Ascending aorta (tissue), 2 donors: ENCODE measurements at places on chromosomes 5 and 9.
A peak's percentile ranks its signal among the peaks of the same experiment; 100 is the strongest.

DNA sequence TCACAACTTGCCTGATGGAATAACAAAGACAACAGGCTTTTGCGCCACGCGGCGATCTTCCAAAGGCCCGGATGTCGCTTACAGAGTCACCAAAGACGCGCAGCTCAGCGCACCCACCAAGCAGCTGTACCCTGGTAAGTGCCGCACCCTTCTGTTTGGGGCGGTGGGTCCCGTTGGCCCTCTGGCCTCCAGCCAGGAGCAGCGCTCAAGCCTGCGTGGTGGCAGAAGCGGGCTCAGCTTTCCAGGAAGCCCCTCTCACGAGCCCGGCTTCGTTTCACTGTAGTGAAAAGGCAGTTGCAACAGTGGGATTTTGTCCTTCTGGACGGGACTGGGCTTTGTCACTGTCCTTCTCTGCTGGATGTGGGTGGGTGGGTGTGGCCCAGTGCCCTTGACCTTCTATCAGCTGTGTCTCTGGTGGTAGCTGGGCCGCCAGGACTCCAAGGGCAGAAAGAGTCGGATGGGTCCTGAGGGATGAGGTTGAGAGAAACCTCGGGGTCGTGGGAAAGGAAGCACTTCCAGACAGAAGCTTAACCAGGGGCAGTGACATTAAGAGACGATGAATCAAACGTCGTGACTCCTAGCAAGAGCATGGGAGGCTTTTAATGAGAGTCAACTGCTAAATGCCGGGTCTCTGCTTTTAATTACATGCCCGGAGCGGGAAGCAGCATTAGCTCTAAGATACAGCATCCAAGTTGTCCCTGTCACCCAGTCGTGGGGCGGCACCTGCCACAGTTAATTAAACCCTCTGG lies 49.5 kb downstream of the COL5A1 start:
- H3K27ac ChIP-seq = no peak overlapping the region
- H3K36me3 ChIP-seq = peaks cover 18% of the 10 kb centered on the region
- DNase-seq = no peak
- H3K4me1 ChIP-seq = peaks cover 11% of the 10 kb centered on the region
- H3K4me3 ChIP-seq = no peak overlapping the region
- no peaks in the 10 kb centered on the region for H3K27me3 ChIP-seq

DNA sequence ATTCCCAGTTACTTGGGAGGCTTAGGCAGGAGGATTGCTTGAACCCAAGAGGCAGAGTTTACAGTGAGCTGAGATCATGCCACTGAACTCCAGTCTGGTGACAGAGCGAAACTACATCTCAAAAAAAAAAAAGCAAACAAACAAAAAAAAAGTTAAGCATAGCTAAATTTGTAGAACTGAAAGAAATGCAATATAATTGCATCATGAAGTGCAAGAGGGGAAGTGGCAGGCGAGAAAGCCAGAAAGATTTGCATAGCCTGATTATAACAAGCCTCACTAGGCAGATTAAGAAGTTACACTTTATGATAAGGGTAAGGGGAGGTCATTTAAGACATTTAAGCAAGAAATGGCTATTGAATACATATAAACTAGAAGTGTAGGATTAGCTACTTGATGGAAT lies 187.1 kb downstream of the EDIL3 start:
- H3K4me1 ChIP-seq = no peaks in the 10 kb centered on the region
- no peak overlapping the region for H3K4me3 ChIP-seq
- H3K27ac ChIP-seq = no peak overlapping the region
- no peaks in the 10 kb centered on the region for H3K36me3 ChIP-seq
- no peaks in the 10 kb centered on the region for H3K27me3 ChIP-seq

DNA sequence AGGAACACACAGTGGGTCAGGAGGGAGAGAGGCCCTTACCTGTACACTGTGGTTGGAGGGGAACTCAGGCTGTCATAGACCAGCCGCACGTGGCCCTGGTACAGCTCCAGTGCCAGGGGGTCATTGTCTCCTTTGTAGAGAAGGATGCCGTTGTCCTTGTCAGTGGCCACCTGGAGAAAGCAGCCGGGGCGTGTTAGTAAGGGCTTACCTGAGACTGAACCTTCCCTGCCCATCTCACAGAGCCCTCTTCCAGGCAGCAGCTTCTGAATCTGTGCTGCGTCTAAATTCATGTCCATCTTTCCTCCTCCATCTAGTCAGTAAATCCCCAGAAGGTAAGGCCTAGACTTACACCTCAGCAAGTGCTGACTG lies 104.7 kb upstream of the PANK3 start:
- peaks cover 9% of the 10 kb centered on the region for H3K36me3 ChIP-seq
- H3K4me3 ChIP-seq = no peak overlapping the region
- DNase-seq = no peak
- no peaks in the 10 kb centered on the region for H3K27me3 ChIP-seq
- no peak overlapping the region for H3K27ac ChIP-seq

DNA sequence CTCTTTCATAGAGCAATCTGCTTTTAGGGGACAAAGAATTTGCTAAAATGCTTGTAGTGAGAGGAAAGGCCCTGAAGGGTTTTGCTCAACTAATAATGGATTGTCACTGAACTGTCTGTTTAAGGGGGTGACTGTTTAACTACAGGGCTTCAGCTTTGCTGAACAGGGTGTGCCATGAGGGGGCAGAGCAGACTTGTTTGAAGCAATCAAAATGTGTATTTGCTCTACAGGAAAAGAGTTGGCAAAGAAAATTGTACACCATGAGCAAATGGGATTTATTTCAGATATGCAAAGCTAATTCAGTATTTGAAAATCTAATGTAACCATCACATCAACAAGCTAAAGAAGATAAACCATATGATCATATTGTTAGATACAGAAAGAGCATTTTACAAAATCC lies 154.3 kb downstream of the GABRG2 start:
- H3K4me1 ChIP-seq = no peaks in the 10 kb centered on the region
- H3K4me3 ChIP-seq = no peak overlapping the region
- no peaks in the 10 kb centered on the region for H3K27me3 ChIP-seq

GRCh38 chr5:83721953-83722901 lies 1.6 kb upstream of the HAPLN1 start:
- no peaks in the 10 kb centered on the region for H3K27me3 ChIP-seq
- no peak for DNase-seq
- no peaks in the 10 kb centered on the region for H3K4me1 ChIP-seq
- peak overlapping the region; percentile 73 for H3K4me3 ChIP-seq
- no peaks in the 10 kb centered on the region for H3K36me3 ChIP-seq

DNA sequence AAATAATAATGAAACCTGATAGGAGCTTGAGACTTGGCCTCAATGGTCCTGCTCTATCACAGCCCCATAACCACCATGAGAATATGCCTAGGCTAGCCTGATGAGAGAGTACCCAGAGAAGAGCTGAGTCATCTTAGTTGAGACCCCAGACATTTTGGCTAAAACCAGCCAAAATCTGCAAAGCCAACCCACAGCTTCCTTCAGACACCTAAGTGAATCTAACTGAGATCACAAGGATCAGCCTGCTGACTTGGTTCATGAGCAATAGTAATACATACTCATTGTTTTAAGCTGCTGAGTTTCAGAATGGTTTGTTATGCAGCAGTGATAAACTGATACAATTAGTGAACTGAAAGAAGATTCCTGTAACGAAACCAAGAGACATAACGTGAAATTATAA lies 473.7 kb upstream of the PTGER4 start:
- no peak overlapping the region for H3K27ac ChIP-seq
- no peaks in the 10 kb centered on the region for H3K4me1 ChIP-seq
- no peak for DNase-seq
- H3K27me3 ChIP-seq = no peaks in the 10 kb centered on the region
- H3K4me3 ChIP-seq = no peak overlapping the region

GRCh38 chr9:27432308-27432707 lies 91.8 kb upstream of the IFNK start:
- H3K4me3 ChIP-seq = no peak overlapping the region
- DNase-seq = no peak
- peaks cover 17% of the 10 kb centered on the region for H3K4me1 ChIP-seq
- no peaks in the 10 kb centered on the region for H3K27me3 ChIP-seq

- peaks cover 27% of the 10 kb centered on the region for H3K4me1 ChIP-seq
- peaks cover 11% of the 10 kb centered on the region for H3K36me3 ChIP-seq
- DNase-seq = peak; percentile 96
- peak overlapping the region; percentile 79 for H3K27ac ChIP-seq
- no peaks in the 10 kb centered on the region for H3K27me3 ChIP-seq
These were observed 60.2 kb upstream of the SLC2A8 start for GRCh38 chr9:127336506-127337352.

GRCh38 chr9:128412120-128412790 lies 8.4 kb upstream of the CERCAM start:
- H3K4me3 ChIP-seq = no peak overlapping the region
- no peaks in the 10 kb centered on the region for H3K27me3 ChIP-seq
- no peak for DNase-seq
- H3K36me3 ChIP-seq = no peaks in the 10 kb centered on the region
- H3K4me1 ChIP-seq = no peaks in the 10 kb centered on the region

- H3K4me3 ChIP-seq = no peak overlapping the region
- no peaks in the 10 kb centered on the region for H3K4me1 ChIP-seq
- H3K27ac ChIP-seq = no peak overlapping the region
- H3K36me3 ChIP-seq = peaks cover 17% of the 10 kb centered on the region
- H3K27me3 ChIP-seq = no peaks in the 10 kb centered on the region
These were observed 65.7 kb downstream of the ZDHHC21 start for GRCh38 chr9:14627513-14627912.

- no peaks in the 10 kb centered on the region for H3K27me3 ChIP-seq
- peak within 1 kb of the TSS; percentile 79 for H3K27ac ChIP-seq
- peak; percentile 94 for DNase-seq
- H3K36me3 ChIP-seq = no peaks in the 10 kb centered on the region
- H3K4me1 ChIP-seq = peaks cover 3% of the 10 kb centered on the region
These were observed at the start of gene RNF145 for GRCh38 chr5:159209438-159210209. TSS of gene RNF145 (minus strand) at chr5:159209553. CDS start at chr5:159203617, 5,936 bp downstream.

GRCh38 chr9:94812343-94812742 lies 85.8 kb downstream of the AOPEP start:
- peaks cover 3% of the 10 kb centered on the region for H3K36me3 ChIP-seq
- peak overlapping the region; percentile 51 for H3K27ac ChIP-seq
- H3K4me1 ChIP-seq = peaks cover 48% of the 10 kb centered on the region
- DNase-seq = no peak
- no peaks in the 10 kb centered on the region for H3K27me3 ChIP-seq

- H3K4me1 ChIP-seq = no peaks in the 10 kb centered on the region
- H3K4me3 ChIP-seq = peak overlapping the region; percentile 60
- DNase-seq = no peak
- H3K27ac ChIP-seq = peak overlapping the region; percentile 38
- no peaks in the 10 kb centered on the region for H3K27me3 ChIP-seq
These were observed 31.2 kb downstream of the NANS start for GRCh38 chr9:98087420-98088354.

- DNase-seq = no peak
- H3K4me3 ChIP-seq = peak overlapping the region; percentile 65
- H3K27me3 ChIP-seq = no peaks in the 10 kb centered on the region
- peaks cover 47% of the 10 kb centered on the region for H3K4me1 ChIP-seq
- H3K36me3 ChIP-seq = peaks cover 20% of the 10 kb centered on the region
These were observed 41.9 kb downstream of the NACC2 start for GRCh38 chr9:136052991-136053756.

- no peak overlapping the region for H3K27ac ChIP-seq
- H3K4me3 ChIP-seq = peak overlapping the region; percentile 74
- no peaks in the 10 kb centered on the region for H3K27me3 ChIP-seq
- DNase-seq = no peak
- no peaks in the 10 kb centered on the region for H3K36me3 ChIP-seq
These were observed 729 bp upstream of the TMEM38B start for GRCh38 chr9:105693435-105694189.

GRCh38 chr9:86601697-86602096 lies 247.5 kb upstream of the TUT7 start:
- no peaks in the 10 kb centered on the region for H3K27me3 ChIP-seq
- DNase-seq = no peak

DNA sequence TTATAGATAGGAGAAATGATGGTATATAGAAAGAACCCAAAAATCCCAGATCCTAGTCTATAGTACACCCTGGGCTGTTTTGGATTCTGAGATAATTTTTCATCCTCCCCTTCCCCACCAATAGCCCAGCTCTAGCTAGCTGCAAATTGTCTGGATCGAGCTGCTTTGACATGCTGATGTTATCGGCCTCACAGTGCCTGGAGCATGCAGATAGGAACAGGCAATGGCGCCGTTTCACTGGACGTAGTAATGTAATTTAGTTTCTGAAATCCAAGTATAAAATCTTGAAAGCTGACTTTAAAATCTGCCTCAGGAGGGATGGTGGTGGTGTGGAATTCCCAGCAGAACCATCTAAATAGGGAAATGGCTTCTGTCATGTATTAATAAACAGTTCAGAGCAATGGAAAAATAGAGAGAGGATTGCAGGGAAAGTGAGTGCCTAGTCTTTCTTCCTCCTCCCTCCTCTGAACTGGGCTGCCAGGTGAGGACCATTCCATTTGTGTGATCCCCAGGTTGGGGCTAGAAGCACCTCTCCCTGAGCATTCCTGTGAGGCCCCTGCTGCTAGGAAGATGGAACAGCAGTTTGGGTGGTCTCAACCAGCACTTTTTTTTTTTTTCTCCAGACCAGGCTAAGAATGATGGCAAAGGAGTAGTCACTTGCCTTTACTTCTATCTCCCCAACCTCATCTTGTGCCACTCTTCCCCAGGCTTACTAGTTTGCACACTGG lies 31.9 kb downstream of the FAM219A start:
- H3K27me3 ChIP-seq = no peaks in the 10 kb centered on the region
- peaks cover 25% of the 10 kb centered on the region for H3K4me1 ChIP-seq
- no peak overlapping the region for H3K27ac ChIP-seq
- DNase-seq = no peak
- no peak overlapping the region for H3K4me3 ChIP-seq
- H3K36me3 ChIP-seq = no peaks in the 10 kb centered on the region

- H3K4me1 ChIP-seq = no peaks in the 10 kb centered on the region
- no peak for DNase-seq
- no peak overlapping the region for H3K27ac ChIP-seq
- H3K27me3 ChIP-seq = no peaks in the 10 kb centered on the region
These were observed 15.8 kb downstream of the GALNT10 start for GRCh38 chr5:154206311-154206710.

- H3K27me3 ChIP-seq = no peaks in the 10 kb centered on the region
- no peak overlapping the region for H3K4me3 ChIP-seq
- H3K4me1 ChIP-seq = peaks cover 12% of the 10 kb centered on the region
These were observed 3.2 kb downstream of the TOR4A start for GRCh38 chr9:137280474-137281344.

DNA sequence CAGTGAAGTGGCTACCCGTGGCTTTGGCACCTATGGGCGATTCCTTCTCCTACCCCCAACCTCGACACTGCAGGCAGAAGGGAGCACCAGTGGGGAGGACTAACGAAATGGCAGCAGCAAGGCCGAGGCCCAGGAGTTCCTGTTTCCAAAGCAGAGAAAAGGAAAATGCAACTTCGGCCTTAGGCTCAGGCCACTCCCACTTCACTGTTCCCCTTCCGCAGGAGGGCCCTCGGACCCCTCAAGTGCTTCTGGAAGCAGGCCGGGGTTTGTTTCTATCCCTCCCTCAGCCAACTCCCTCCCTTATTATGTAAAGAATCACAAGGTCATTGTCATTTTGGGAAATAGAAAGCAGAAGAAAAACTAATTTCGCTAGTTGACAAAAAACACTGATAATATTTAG lies 36.4 kb upstream of the NKX2-5 start:
- DNase-seq = no peak
- no peaks in the 10 kb centered on the region for H3K36me3 ChIP-seq
- no peak overlapping the region for H3K27ac ChIP-seq
- H3K27me3 ChIP-seq = no peaks in the 10 kb centered on the region
- no peak overlapping the region for H3K4me3 ChIP-seq
- H3K4me1 ChIP-seq = no peaks in the 10 kb centered on the region

GRCh38 chr9:96554326-96554725 lies 65.3 kb downstream of the CDC14B start:
- peaks cover 5% of the 10 kb centered on the region for H3K4me1 ChIP-seq
- no peak overlapping the region for H3K4me3 ChIP-seq
- H3K27ac ChIP-seq = peak overlapping the region; percentile 96
- DNase-seq = no peak
- no peaks in the 10 kb centered on the region for H3K27me3 ChIP-seq
